ENCODE measurements at places on chromosomes 7 and 10.

GRCh38 chr7:115293628-115294240, 371.8 kb downstream of the MDFIC start:
- DNase-seq: no peak

- DNase-seq: no peak
Measured at GRCh38 chr10:57844387-57844998, 423.2 kb downstream of the IPMK start.

- no peak for DNase-seq
Measured at GRCh38 chr10:82464966-82465365, 590.0 kb downstream of the NRG3 start.

DNA sequence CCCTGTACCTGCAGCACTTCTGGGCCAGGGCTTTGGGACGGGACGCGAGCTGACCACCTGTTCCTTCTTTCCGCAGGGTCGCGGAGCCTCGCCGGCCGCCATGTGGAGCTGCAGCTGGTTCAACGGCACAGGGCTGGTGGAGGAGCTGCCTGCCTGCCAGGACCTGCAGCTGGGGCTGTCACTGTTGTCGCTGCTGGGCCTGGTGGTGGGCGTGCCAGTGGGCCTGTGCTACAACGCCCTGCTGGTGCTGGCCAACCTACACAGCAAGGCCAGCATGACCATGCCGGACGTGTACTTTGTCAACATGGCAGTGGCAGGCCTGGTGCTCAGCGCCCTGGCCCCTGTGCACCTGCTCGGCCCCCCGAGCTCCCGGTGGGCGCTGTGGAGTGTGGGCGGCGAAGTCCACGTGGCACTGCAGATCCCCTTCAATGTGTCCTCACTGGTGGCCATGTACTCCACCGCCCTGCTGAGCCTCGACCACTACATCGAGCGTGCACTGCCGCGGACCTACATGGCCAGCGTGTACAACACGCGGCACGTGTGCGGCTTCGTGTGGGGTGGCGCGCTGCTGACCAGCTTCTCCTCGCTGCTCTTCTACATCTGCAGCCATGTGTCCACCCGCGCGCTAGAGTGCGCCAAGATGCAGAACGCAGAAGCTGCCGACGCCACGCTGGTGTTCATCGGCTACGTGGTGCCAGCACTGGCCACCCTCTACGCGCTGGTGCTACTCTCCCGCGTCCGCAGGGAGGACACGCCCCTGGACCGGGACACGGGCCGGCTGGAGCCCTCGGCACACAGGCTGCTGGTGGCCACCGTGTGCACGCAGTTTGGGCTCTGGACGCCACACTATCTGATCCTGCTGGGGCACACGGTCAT, 13.3 kb downstream of the GPR146 start:
- DNase-seq: no peak

- DNase-seq: no peak
Measured at GRCh38 chr7:80923211-80923612, 4.4 kb upstream of the SEMA3C start.

DNA sequence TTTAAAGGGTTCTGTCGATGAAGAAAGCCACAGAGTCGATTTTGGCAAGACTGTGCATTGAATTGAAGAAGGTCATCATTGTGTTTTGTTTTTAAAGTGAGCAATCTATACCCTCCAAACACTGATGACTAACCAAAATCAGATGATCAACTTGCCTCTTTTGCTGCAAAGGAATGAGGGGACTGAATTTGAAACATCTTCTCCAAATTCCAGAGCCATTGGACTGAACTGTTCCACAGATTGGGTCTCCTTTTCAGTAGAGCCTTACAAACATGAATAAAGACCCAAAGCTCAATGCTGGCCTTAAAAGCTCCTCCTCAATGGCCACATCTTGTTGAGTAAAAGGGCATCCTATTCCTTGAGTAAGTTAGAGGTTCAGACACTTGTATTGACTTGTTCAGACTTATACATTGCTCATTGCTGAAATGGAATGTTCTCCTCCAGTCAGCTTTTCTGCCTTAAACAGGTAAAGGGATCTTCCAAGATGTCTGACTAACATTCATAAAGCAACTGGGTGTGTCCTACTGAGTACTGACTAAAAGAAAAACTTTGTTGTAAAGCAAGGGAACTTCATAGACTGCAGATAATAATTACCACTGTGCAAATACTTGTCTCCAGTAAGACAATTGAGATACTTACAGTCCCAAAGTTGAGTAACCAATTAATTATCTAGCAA, 630.6 kb downstream of the KCNMA1 start:
- DNase-seq: no peak

GRCh38 chr7:129768614-129769399, 157.3 kb downstream of the NRF1 start:
- no peak for DNase-seq

- DNase-seq: no peak
Measured at GRCh38 chr7:64359543-64359942, 45.8 kb downstream of the ZNF736 start.

DNA sequence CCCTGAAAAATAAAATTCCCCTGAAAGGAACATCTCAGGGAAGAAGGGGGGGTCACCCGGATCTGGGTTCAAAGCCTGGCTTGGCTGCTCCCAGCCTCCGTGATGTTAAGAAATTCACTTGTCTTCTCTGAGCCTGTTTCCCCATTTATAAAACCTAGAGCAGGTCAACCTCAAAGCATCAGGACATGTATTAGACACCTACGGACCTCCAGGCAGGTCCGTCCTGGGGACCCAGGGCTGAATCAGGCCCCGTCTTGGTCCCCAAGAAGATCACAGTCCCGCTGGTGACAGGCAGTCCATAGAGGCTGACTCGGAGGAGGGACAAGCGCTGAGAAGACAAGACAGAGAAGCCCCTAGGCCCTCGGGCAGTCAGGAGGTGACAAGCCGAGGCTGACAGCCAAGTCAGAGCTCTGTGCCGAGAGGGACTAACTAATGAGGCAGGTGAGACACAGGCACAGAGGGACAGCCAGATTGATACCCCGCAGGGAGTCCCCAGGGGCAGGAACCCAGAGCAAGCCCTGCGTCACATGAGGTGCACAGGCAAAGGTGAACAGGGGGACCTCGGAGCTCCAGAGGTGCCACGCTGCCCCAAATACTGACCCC, 2.9 kb downstream of the MYL10 start:
- DNase-seq: no peak

DNA sequence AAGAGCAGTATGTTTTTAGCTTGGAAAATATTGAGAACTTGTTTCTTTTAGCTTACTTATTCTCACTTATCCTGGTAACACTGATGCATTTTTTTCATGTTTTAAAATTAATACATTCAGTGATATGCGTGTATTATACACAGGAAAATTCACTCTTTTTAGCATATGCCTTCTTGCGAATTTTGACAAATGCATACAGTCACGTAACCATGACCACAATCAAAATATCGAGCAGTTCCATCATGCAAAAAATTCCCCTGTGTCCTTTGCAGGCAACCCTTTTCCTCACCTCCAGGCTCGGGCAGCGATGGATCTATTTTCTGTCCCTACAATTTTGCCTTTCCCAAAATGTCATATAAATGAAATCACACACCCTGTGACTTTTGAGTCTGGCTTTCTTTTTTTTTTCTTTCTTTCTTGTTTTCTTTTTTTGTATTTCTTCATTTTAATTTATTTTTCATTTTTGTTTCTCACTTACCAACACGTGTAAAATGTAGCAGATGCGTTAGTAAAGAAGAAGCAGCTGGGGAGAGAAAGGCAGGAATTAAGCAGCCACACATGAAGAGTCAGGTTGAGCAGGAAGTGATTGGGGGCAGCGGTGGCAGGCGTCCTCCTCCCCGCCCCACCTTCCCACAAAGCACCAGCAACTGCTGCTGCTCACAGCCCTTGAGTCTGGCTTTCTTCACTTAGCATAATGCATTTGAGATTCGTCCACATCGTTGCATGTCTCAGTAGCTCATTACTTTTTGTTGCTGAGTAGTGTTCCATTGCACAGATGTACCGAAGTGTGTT, 29.9 kb downstream of the ADRB1 start:
- no peak for DNase-seq

- no peak for DNase-seq
Measured at GRCh38 chr10:114825513-114826253, 4.1 kb downstream of the FHIP2A start.

- DNase-seq: no peak
Measured at GRCh38 chr10:6892864-6893263, 312.8 kb upstream of the PRKCQ start.

DNA sequence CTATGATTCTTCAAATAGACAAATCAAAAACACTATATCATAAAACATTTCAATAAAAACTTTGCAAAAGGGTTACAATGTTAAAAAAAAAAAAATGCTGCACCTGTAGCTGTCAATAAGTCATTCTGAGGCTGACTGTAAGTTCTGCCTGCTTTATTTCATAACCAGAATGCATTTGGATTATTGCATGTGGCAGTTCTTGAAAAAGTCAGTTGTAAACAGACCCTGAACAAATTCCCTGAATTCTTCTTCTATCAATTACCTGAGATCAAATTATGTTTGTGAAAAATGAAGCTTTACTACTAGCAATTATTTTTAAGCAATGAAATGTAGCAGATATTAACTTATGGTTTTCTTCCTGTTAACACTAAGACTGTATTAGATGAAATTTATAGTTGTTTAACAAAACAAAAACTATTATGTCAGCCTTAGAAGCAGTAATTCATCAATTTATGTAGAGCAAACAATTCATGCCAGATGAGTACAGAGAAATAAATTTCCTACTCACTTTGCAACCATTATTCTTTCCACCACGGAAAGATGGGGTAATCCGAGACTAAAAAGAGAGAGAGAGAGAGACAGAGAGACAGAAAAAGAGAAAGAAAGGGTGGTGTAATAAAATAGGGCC, 107.8 kb downstream of the SFMBT2 start:
- DNase-seq: no peak

DNA sequence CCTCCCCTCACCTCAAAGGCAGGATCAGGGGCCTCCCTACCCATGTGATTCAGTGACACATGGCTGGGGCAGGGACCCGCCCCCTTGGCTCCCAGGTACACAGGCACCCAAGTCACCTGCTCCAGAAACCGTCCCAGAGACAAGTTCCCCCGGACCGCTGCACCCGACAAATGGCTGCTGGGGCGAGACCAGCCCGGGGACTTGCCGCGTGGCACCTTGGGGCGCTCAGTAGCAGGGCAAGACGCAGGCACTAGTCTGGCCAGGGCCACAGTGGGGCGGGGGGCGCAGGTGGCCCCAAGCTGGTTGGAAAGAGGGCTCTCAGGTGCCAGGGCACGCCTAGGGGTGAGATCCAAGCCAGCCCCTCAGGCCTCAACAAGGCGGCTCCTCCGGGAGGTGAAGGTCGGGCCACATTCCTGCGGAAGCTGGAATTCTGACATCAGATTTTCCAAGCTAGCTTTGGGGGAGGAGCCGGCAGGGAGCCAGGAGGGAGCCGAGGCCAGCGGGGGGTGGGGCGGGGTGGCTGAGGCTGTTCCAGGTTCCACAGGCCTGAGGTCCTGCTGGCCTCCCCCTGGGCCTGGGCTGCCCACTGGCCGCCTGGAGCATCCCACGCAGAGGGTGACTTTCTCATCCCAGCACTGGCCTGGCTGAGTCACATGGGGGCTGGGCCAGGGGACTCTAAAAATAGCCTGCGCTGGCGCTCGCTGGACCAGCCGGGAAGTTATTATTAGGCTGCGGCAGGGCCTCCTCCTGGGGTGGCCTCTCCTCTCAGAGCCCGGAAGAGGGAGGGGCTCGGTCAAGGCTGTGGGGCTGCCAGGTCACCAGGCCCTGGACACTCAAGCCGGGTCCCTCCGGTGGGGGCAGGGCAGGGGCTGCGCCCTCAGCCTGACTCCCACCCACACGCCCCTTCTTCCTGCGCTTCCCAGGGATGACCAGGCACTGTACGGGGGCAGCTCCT, 20.5 kb upstream of the INPP5A start:
- DNase-seq: peak; percentile 95

GRCh38 chr10:27643301-27643700, 102.3 kb downstream of the MKX start:
- DNase-seq: no peak

DNA sequence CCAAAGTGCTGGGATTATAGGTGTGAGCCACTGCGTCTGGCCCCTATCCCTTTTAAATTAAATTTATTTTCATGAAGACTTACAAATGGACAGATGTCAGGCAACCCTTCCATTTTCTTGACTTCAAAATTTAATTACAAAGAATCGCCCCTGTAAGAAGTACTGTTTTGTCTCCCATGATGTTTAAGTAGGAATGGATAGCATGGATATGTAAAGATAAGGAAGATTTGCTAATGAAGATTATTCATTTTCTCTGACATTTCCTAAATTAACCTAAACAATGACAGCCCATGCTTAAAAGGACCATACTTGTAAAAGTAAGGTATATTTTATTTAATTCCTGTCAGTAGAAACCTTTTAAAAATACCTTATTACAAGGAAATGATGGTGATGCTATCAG, 552.9 kb downstream of the GFRA1 start:
- DNase-seq: no peak

DNA sequence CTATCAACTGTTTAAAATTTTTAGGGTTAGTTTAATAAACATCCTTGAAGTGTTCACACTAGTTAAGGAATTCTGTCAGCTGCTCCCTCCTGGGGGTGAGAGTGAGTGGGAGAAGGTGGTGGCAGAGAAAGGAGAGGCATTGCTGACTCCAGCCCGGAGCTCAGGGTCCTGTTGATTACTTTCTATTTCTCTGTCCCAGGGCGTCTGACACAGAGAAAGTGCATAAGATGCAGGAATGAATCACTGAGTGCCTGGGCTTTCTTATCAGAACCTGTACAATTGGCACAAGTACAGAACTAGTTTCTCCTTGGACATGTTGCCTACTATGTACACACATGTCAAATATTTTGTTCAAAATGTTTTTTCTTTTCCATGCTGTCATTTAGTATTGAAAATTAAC, 410.8 kb upstream of the COBL start:
- DNase-seq: no peak

DNA sequence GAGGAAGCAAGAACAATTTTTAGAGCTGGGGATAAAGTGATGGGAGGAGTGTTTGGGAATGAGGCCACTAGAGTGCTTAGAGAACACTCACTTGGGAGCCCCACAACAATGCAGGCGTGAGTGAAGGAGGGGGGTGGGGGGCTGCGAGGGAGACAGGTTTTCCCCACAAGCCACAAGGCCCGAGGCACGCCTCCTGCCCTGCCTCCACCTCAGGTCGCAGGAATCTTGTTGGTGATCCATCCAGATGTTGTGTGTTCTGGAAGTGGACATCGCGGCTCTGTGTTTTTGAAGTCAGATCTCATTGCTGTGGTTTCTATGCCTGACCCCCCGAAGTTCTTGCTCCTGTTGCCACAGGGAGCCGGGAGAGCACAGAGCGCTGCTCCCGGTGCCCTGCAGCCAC, 178.0 kb upstream of the BMPER start:
- no peak for DNase-seq

GRCh38 chr7:157622408-157623205, 285.8 kb downstream of the DNAJB6 start:
- no peak for DNase-seq

DNA sequence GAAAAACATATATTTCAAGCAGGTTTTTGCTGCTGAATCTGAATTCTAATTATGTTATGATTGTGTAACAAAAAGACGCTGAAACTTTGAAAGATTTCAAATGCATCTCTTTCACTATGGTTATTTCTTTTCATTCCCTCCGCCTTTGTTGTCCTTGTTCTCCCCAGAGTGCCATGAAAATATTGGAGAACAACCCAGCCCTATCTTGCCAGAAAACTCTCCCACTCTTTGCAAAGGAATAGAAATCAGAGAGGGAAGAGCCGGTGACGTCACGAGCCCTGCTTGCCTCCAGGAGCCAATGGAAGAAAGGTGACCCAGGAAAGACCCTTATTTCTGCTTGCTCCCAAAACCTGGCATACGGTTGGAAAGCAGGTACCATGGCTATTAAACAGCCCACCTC, 3.4 kb downstream of the GFRA1 start:
- no peak for DNase-seq

- no peak for DNase-seq
Measured at GRCh38 chr7:37728747-37729146, 45.2 kb downstream of the GPR141 start.

GRCh38 chr10:104591441-104591840, 49.6 kb upstream of the SORCS3 start:
- DNase-seq: no peak
